GM04503 (cell line): ENCODE measurements at places on chromosomes 1 and 21.

- DNase-seq: no peak
Measured at GRCh38 chr1:68119445-68119844, 69.0 kb upstream of the DIRAS3 start.

DNA sequence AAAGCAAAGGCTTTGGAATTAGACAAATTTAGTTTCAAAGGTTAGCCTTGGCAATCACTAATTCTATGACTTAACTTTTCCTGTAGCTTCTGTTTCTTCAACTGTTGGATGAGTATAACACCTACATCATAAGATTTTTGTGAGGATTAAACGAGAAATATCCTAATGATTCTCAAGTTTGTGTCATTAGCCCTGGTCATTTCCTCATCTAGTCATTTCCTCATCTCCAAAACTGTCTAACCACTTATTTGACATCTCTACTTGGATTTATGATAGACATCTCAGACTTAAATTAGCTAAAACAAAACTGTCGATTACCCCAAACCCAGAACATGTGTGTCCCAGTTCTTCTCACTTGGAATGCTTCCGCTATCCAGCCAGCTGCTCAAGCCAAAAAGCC is 80.2 kb upstream of the CHODL start:
- DNase-seq: no peak

DNA sequence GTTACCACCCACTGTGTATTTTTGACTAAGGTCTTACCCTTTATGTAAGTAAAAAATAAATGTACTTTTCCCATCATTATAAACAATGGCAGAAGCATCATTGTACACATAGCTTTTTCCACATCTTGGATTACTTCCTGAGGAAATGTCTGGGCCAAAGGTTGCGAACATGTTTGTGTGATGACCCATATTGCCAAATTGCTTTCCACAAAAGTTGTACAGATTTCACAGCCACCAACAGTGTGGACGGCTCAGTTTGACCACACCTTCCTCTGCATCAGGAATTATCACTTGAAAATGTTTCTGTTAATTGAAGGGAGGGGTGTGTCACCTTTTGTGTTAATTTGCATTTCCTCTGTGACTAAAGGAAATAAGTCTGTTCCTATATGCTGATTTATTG is 25.7 kb downstream of the AKNAD1 start:
- peak; percentile 56 for DNase-seq

- DNase-seq: peak; percentile 34
Measured at GRCh38 chr1:67460676-67461500, 30.7 kb upstream of the SERBP1 start.

DNA sequence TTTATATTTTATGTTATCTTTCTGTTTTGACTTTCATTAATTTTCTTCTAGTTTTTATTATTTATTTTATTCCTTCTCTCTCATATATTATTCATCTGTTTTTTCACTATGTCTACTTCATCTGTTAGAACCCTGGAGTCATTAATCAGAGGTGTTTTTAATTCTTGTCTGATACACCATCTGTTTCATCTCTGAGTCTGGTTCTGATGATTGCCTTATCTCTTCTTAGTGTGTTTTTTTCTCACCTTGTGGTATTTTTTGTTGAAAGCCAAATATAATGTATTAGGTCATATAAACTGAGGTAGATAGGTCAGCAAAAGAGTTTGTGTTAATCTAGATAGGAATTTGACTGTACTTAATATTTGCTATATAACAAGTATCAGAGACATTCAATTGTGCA is 1005.7 kb upstream of the NCAM2 start:
- no peak for DNase-seq

DNA sequence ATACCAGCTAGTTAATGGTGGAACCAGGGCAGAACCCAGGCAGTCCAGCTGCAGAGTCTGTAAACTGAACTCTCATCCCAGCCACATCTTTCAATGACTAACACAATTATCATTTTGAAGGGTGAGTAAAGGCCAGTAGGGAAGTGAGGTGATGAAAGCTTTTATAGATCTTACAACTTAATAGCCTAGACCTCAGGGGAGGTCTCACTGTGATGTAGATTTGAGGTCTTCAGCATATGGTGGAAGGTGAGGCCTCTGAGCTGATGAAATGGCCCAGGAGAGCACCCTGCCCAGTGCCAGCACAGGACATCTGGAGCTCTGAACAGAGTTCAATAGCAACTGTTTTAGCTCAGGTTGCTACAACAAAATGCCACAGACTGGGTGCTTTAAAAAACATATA is 44.8 kb upstream of the POU2F1 start:
- DNase-seq: no peak
